ENCODE measurements at places on chromosomes 1 and 21.

- DNase-seq: peak; percentile 37
Observed at GRCh38 chr1:46556822-46557221, 5.4 kb upstream of the KNCN start.

DNA sequence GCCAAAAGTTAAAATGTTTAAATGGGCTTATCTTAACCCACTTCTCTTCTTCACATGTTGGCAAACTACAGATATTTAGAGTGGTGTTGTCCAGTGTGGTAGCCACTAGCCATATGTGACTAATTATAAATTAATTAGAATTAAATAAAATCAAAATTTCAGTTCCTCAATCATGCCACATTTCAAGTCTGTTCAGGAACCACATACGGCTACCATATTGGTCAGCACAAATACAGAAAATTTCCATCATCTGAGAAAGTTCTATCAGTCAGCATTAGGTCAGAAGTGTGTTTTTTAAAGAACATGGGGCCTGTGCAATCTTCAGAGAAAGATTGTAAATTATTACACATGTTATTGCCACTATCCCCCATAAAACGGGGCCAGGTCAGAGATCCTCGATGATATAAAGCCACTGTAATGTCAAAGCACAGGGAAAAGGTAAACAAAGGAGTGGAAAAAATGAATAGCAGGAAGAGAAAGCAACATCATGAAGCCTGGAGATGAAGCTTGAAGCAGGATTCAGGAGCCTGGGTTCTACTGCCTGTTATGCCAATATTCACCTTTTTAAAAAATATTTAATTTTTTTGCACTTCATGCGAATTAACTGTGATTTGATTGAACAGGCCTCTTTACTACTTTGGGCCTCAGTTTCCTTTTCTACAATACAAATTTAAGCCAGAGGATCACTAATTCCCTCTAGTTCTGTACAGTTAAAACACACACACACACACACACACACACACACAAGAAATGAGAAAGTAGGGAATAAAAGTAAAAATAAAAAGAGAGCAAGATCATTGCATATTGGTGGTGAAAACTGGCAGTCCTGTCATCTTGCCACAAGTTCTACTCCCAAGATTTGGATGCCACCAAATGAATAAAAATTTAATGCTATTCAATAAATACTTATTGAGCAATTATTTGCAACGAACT, 2.3 kb downstream of the RSBN1 start:
- peak; percentile 22 for DNase-seq

GRCh38 chr21:44681152-44681551, 811 bp downstream of the KRTAP12-1 start:
- DNase-seq: no peak

DNA sequence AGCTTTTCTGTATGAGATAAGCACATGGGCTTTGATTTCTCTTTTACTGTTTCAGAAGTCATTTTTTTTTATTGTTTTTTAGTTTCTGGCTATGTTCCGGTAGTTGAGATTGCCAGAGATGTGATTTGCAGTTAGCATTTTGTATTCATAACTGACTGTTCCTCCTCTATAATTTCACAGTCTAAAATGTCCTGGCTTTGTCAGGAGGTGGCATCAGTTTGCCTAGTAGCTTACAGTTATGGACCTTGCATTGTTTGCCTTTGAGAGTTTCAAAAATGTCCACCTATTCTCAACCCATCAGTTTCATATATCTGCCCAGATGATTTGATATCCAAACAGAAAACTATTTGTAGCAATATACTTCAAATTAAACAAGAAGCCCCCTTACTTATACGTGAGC, 39.5 kb upstream of the ST6GALNAC3 start:
- DNase-seq: peak; percentile 9

- no peak for DNase-seq
Observed at GRCh38 chr21:44773291-44773932, 28.2 kb downstream of the UBE2G2 start.

GRCh38 chr1:228154670-228155571, 5.2 kb downstream of the GJC2 start:
- no peak for DNase-seq

- DNase-seq: no peak
Observed at GRCh38 chr1:202850593-202851362, 38.2 kb downstream of the RABIF start.

DNA sequence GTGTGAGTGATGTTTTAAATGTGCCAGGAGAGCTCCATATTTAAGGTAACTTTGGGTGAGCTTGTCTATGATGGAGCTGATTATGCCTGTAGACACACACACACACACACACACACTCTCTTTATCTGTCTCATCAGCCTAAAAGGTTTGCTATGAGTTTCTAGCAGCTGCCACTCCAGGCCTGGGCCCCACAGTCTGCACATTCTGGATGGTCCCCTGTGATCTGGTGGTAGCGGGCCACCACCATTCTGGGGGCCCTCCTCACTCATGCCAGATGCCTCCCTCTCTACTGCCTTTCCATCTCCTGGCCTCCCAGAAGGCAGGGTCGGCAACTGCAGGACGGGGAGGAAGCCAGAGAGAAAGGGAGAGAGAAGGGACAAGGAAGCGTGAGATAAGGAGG, 129.2 kb upstream of the TNR start:
- DNase-seq: no peak

DNA sequence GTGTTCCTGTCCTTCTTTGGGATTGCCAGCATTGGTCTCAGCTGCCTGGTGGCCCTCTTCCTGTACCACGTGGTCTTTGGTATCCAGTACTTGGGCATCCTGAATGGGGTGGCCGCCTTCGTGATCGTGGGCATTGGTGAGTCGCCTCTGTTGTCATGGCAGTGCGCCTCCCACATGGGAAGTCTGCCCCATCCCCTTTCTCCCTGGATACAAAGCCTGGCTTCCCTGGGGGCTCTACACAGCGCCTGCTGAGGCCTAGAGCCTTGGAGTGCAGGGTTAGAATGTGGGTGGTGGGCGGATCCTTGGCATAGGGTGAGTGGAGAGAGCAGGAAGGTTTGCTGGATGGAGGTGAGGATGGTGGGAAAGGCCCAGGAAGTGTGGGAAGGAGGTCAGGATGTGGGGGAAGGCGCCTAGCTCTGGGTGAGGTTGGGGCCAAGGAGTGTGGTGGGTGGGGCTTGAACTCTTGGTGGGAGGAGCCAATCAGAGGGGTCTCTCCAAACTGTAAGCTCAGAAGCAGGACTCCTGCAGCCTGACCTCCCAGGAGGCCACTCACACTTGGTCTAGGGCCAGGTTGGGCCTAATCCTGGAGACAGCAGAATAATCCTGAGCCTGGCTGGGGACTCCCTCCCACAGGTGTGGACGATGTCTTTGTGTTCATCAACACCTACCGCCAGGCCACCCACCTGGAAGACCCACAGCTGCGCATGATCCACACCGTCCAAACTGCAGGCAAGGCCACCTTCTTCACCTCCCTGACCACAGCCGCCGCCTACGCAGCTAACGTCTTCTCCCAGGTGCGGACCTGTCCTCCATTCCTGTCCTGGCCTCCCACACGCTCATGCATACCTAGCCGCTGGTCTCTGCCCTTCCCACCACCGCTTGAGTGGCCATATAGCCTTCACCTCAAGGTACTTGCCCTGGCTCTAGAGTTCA, 36.7 kb downstream of the DISP3 start:
- DNase-seq: no peak

GRCh38 chr1:34928066-34928696, 1.3 kb downstream of the DLGAP3 start:
- DNase-seq: no peak

GRCh38 chr1:189269011-189269410, 1208.7 kb downstream of the BRINP3 start:
- DNase-seq: peak; percentile 3

DNA sequence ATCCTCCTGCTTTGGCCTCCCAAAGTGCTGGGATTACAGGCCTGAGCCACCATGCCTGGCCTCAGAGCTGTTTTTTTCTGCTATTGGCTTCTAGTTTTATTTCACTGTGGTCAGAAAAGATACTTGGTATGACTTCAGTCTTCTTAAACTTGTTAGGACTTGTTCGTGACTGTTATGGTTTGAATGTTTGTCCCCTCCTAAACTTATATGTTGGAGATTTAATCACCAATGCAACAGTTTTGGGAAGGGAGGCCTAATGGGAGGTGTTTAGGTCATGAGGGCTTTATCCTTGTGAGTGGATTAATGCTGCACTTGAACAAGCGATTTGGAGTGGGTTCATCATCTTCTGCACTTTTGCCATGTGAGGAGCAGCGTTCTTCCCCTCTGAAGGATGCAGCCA, 24.5 kb upstream of the SOD1 start:
- no peak for DNase-seq

DNA sequence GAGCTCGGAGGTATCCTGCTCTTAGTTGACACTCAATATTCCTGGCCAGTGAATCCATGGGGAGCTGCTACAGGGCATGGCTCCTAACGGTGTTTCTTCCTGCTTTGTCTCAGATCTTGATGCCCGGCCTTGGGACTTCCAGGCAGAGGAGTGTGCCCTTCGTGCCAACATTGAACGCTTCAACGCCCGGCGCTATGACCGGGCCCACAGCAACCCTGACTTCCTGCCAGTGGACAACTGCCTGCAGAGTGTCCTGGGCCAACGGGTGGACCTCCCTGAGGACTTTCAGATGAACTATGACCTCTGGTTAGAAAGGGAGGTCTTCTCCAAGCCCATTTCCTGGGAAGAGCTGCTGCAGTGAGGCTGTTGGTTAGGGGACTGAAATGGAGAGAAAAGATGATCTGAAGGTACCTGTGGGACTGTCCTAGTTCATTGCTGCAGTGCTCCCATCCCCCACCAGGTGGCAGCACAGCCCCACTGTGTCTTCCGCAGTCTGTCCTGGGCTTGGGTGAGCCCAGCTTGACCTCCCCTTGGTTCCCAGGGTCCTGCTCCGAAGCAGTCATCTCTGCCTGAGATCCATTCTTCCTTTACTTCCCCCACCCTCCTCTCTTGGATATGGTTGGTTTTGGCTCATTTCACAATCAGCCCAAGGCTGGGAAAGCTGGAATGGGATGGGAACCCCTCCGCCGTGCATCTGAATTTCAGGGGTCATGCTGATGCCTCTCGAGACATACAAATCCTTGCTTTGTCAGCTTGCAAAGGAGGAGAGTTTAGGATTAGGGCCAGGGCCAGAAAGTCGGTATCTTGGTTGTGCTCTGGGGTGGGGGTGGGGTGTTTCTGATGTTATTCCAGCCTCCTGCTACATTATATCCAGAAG, 16.7 kb downstream of the ALX3 start:
- no peak for DNase-seq

DNA sequence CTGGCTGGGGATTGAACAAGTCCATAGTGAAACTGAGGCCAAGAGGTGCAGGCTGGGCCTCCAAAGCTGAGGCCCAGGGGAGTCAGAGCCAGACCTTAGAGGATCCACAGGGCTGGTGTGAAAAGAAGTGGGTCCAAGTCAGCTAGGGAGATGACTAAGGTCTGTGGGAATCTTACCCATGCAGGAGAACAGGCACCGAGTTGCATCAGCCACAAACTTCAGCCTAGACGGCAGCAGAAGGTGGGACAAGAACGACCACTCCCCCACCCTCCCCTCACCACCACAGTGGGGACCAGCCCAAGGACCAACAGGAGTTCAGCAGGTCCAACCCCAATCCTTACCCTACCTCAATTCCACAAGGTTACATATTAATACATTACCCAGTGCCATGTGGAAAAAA, 282.3 kb downstream of the TTLL7 start:
- DNase-seq: peak; percentile 16

GRCh38 chr1:200869753-200870391, 2.9 kb upstream of the GPR25 start:
- DNase-seq: no peak

DNA sequence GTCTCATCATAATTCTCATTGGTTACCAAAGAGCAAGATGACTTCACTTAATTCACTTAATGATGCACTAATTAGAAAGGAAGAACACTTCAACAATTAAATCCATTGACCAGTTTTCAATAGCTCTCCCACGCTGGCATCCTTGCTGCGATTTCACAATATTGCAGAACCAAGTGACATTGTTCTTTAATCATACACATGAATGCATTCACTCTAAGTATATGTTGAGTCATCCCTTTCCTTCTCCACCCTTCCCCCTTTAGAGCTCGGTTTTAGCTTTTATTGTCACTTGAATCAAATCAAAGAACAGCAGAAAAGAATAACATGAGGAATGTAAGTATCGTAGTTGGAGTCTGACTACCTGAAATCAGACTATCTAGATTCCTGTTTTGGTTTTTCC, 233.6 kb upstream of the FMN2 start:
- peak; percentile 27 for DNase-seq

DNA sequence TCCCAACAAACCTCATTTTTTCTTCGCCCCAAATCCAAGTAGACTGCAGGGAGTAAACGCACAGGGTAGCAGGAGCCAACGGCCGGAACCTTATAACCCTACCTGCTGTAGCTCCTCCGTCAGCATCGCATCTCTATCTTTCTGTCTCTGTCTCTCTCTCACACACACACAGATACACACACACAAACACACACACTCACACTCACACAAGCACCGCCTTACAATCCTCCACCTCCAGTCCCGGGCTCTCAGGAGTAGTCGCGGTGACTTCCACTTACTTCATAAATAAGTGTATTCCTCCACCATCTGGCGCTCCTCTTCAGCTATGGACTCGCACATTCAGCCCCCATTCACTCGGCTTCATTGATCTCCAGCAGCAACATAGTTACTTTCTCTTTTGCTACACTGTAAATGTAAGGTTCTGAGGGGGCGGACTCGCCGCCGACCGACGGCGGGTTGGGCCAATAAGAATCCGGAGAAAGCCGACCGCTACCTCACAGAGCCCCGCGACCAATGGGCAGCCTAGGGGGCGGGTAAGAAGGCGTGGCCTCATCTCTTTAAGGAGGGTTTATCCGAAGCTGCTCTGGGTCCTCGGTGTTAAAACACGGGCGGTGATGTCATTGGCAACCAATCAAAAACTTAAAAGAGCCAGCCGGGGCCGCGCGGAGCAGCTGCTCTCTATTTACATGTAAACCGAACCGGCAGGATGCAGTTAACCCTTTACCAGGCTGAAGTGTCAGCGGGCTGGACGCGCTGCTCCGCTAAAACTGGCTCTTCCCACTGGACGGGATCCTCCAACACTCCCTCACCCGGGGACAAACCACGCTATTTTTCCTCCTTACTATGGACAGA, at the start of gene DUSP10:
Gene DUSP10 (minus strand): TSS at position 387 of the 852 bp plus-strand sequence. CDS start 2,345 bp downstream, outside the sequence.
- DNase-seq: peak; percentile 100

DNA sequence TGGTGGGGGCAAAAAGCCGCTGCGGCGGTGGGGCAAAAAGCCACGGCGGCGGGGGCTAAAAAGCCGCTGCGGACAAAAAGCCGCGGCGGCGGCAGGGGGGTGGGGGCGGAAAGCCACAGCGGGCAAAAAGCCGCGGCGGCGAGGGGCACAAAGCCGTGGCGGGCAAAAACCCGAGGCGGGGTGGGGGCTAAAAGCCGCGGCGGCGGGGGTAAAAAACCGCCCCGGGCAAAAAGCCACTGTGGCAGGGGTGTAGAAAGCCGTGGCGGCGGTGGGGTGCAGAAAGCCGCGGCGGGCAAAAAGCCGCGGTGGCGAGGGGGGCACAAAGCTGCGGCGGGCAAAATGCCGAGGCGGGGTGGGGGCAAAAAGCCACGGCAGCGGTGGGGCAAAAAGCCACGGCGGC, 3901.8 kb downstream of the SRGAP2C start:
- DNase-seq: no peak
